Motor neuron (in vitro differentiated cells): ENCODE measurements at places on chromosomes 13 and 19. TPM values are rescaled to one million over a fixed set of nuclear protein-coding genes. Genes with fewer than 3 reads are reported as not detected.
A peak's percentile ranks its signal among the peaks of the same experiment; 100 is the strongest.

TEAD2 gene
- total RNA-seq, result 62.8 and 65.6 TPM in 2 replicates

CYP2A7 gene
- 0.37 TPM in 1 of 2 replicates, not detected in the other for total RNA-seq

- no peak for ATAC-seq
Observed at GRCh38 chr19:4112367-4112766, 11.6 kb downstream of the MAP2K2 start.

TINCR gene
- total RNA-seq, result 0.77 and 1.0 TPM in 2 replicates

CD22 gene
- not detected in 2 replicates for total RNA-seq

GRCh38 chr19:4067396-4068046 lies 822 bp upstream of the ZBTB7A start:
- ATAC-seq, result no peak

GRCh38 chr13:110359840-110360301 lies 52.8 kb downstream of the COL4A2 start:
- ATAC-seq, result peak; percentile 74

DNA sequence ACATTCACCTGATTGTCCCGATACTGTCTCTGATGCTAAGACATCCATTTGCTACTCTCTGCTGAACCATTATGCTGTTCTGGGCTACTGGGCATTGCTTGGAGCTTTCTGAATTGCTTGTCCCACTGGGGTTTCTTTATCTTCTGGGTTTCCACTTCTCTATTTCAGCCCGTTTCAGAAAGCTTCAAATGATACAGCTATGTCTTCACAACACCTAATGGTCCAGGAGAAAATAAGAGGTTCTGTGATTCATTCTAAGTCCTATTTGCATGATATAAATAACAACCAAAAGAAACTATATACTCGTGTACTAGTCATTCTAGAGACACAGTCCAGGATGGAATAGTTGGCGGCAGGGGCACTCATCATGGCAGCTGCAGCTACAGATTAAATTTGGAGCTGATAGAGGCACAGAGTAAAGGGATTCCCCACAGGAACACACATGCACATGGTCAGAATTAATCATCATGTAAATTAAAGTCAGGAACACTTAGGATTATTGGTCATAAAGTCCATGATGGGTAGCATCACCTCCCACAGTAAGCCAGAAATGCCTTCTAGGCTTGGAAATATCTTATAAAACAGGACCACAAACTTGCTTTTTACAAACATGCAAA lies 33.3 kb upstream of the SCEL start:
- ATAC-seq, result no peak

GRCh38 chr13:108595436-108596274 lies 33.8 kb upstream of the MYO16 start:
- ATAC-seq, result peak; percentile 54

DNA sequence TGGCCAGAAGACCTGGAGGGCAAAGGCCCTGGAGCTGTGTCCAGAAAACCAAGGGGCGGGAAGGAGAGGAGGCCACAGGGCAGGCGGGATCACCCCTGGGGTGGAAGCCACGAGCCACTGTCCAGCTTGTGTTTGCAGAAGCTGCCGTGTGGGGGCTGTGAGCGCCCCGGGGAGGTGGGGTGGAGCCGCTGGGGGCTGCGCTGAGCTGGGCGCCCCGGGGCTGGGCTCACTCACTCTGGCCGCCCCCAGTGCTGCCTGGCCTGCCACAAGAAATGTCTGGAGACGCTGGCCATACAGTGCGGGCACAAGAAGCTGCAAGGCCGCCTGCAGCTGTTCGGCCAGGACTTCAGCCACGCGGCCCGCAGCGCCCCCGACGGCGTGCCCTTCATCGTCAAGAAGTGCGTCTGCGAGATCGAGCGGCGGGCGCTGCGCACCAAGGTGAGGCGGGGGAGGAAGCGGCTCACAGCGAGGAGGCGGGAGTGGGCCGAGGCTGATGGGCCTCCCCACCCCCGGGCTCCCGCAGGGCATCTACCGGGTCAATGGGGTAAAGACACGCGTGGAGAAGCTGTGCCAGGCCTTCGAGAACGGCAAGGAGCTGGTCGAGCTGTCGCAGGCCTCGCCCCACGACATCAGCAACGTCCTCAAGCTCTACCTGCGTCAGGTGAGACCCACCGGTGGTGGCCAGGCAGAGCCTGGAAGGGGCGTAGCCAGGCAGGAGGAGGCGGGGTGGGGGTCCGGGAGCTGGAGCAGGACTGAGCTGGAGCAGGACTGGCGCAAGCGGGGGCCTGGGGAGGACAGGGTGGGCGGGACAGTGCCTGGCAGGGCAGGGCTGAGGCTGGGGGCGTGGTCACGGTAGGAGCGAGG lies 13.6 kb downstream of the POLR2E start:
- peak; percentile 1 for ATAC-seq

ZNF443 gene
- total RNA-seq, result 6.4 and 7.2 TPM in 2 replicates

KLK4 gene
- 2.3 TPM in 1 of 2 replicates, not detected in the other for total RNA-seq

VSTM1 gene
- total RNA-seq, result not detected in 2 replicates

VSIG10L gene
- 1.6 and 2.3 TPM in 2 replicates for total RNA-seq
